GM04503 (cell line): ENCODE measurements at places on chromosomes 2 and 18.

- no peak for DNase-seq
Observed at GRCh38 chr18:10038268-10038667, 124.5 kb downstream of the VAPA start.

DNA sequence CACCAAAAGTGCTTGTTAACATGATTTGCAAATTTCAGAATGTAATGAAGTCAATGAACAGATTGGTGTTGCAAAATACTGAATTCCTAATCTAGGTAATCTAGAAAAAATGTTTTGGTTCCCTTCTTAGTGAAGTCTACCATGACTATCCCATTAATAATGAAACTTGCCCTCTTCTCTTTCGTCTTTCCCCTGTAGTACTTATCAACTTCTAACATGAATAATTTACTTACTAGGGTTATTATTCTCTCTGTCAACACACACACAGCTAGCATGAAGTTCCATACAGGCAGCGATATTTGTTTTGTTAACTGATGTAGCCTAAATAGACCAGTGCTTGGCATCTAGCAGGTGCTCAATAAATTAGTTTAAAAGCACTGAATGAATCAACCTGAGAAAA is 160.2 kb downstream of the NCK2 start:
- DNase-seq, result no peak

GRCh38 chr2:96869822-96870625 is at the start of gene SEMA4C:
SEMA4C (minus strand) TSS chr2:96870080; CDS start chr2:96867886, 2,194 bp downstream.
- DNase-seq, result no peak

GRCh38 chr18:10042492-10042891 is 128.7 kb downstream of the VAPA start:
- DNase-seq, result no peak

DNA sequence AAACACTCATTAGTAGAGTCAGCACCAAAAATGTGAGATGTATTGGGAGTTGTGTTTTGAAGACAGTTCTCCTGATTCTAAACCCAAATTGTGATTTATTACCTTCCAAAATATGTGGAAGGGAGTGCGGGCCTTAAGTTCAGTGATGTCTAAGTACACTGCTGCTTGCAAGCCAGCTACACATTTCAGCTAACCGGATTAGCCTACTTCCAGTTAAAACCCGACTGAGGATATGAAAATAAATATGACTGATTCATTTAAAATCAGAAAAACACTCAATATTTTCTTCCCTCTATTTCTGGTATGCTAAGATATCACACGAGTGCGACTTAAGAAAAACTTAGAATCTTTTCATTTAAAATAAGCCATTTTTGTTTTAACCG is 907 bp downstream of the FHL2 start:
- no peak for DNase-seq
